ENCODE measurements at places on chromosomes 12 and 14. TPM values are rescaled to one million over a fixed set of nuclear protein-coding genes. Genes with fewer than 3 reads are reported as not detected.

Gene NRL
- 0.88 TPM for total RNA-seq

Gene CEBPE
- total RNA-seq: not detected

Gene USP44
- 5.4 TPM for total RNA-seq

Gene MYO1H
- not detected for total RNA-seq

Gene CCDC177
- total RNA-seq: not detected

Gene RNASE1
- total RNA-seq: 64.0 TPM

Gene CCDC196
- not detected for total RNA-seq

Gene LPAR5
- not detected for total RNA-seq

Gene ANKRD33
- total RNA-seq: 0.19 TPM

Gene SMCO3
- total RNA-seq: 1.2 TPM

Gene SPRYD3
- 13.1 TPM for total RNA-seq

Gene OASL
- 0.34 TPM for total RNA-seq

Gene INHBC
- not detected for total RNA-seq

Gene P2RX2
- total RNA-seq: 0.17 TPM

Gene KRT81
- total RNA-seq: not detected

Gene AICDA
- not detected for total RNA-seq

Gene SLC25A21
- total RNA-seq: 0.74 TPM

Gene SLC5A8
- not detected for total RNA-seq

Gene SYCP3
- total RNA-seq: not detected

Gene DIO3
- total RNA-seq: not detected

Gene P3H3
- 18.8 TPM for total RNA-seq

Gene SLCO1B1
- not detected for total RNA-seq

Gene CEP128
- 6.8 TPM for total RNA-seq

Gene HEBP1
- 34.7 TPM for total RNA-seq

Gene CHGA
- under 0.01 TPM for total RNA-seq

Gene ANAPC7
- total RNA-seq: 71.9 TPM

Gene HAL
- total RNA-seq: 0.17 TPM

Gene PIWIL1
- not detected for total RNA-seq

Gene SRGAP1
- 12.9 TPM for total RNA-seq

Gene LALBA
- not detected for total RNA-seq

Gene PEBP1
- total RNA-seq: 193 TPM

Gene PLXNC1
- total RNA-seq: 0.23 TPM

Gene IL25
- not detected for total RNA-seq

Gene RD3L
- not detected for total RNA-seq

Gene CCDC198
- total RNA-seq: 0.51 TPM

Gene INSM2
- total RNA-seq: not detected

Gene CACNA2D4
- total RNA-seq: 0.17 TPM

Gene RNF212B
- total RNA-seq: not detected

Gene ESR2
- 0.56 TPM for total RNA-seq

Gene PLEKHH1
- total RNA-seq: 1.0 TPM

Gene MFAP5
- 0.85 TPM for total RNA-seq
